ENCODE measurements at places on chromosomes 1 and 21.

DNA sequence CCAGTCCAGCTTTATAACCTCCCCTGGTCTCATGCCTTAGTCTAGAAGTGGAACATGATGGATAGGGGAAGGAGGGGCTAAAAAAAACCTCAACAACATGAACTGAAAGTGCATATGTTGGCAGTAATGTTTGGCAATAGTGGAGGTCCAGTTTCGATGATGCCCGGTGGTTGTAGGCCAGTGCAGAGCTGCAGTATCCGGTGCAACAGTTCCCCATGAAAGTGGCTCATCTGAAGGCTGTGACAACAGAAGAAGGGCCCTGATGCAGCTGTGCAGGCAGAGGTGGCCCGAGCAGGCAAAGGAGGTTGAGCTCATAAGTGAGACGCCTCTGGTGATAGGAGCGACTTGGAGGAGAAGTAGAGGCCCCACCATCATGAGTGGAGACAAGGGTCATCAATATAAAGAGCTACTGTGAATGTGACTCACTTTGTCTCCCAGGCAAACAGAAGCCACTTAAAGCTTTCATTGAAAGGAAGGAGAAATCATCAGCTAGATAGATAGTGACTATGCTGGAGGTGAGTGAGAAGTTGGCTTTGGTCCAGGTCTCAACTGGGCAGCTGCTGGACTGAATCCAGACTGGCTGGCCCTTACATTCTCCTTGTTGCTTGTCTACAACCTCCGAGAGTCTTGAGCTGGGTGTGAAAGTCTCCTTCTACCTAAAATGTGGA lies 10.2 kb upstream of the CREG1 start:
- DNase-seq: peak; percentile 15

DNA sequence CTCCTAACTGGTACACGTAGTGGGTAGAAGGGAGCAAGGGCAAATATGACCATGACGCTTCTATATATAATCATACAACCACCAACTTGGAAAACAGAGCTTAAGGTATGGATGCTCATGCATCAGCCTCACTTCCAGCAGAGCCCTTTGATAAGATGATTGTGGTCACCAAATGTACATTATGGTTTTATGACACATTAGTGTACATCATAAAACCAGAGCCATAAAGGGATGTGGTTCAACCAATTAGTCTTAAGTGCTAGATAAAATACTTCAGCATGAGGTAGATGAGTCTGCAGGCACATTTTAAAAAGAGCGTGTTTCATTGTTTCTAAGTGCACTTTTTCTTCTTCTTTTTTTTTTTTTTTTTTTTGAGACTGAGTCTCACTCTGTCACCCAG lies 43.7 kb downstream of the NIBAN1 start:
- DNase-seq: peak; percentile 41

DNA sequence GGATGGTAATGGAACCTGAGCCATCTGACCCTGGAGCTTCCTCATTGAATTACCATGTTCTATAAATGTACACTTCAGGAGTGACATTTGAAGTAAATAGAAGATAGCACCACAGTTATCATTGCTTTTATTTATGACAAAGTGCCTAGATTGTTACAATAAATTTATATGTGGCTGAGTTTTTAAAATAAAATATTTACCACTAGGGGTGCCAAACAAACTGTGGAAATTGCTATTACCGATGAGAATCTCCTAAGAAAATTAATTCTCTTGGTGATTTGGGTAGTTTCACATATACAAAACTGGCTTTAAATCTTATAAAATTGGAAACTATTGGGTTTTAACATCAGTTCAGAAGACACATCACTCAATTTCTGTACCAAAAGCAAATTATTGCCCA lies 1.4 kb upstream of the TNR start:
- DNase-seq: no peak

DNA sequence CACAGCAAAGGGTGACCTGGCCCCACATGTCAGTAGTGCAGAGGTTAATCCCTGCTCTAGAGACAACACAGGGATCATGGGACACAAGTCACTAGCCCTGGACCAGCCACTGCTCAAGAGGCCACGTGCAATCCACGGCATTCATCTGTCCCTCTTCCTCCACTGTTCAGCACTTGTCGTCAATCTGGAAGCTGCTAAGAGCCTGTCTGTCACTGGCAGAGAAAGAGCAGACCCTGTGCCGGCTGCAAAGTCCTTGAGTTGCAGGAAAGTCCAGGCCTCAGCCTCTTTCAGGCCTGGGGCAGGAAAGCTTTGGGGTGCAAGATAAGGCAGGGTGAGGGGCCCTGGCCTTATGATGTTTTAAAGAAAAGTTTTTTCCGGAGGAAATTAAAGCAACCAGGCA lies 16.7 kb downstream of the CELA2B start:
- no peak for DNase-seq

DNA sequence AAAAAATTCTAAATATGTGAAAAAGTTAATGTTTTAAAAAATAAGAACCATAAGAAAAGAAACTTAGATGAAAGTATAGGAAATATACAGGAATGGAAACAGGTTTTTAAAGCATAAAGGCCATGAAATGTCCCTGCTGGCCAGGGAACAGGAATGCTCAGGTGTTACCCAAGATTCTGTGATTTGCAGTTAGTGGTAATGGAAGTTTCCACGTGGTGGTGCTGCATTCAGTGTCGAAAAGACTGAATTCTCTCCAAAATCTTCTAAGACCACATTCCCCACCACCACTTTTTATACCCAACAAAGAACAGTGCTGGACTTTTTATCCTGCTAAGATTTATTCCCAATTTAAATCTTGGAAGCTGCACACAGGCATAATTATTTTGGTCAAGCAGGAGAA lies 126.2 kb downstream of the PRRX1 start:
- no peak for DNase-seq

- no peak for DNase-seq
Observed at GRCh38 chr1:222370913-222371675, 176.8 kb downstream of the HHIPL2 start.

DNA sequence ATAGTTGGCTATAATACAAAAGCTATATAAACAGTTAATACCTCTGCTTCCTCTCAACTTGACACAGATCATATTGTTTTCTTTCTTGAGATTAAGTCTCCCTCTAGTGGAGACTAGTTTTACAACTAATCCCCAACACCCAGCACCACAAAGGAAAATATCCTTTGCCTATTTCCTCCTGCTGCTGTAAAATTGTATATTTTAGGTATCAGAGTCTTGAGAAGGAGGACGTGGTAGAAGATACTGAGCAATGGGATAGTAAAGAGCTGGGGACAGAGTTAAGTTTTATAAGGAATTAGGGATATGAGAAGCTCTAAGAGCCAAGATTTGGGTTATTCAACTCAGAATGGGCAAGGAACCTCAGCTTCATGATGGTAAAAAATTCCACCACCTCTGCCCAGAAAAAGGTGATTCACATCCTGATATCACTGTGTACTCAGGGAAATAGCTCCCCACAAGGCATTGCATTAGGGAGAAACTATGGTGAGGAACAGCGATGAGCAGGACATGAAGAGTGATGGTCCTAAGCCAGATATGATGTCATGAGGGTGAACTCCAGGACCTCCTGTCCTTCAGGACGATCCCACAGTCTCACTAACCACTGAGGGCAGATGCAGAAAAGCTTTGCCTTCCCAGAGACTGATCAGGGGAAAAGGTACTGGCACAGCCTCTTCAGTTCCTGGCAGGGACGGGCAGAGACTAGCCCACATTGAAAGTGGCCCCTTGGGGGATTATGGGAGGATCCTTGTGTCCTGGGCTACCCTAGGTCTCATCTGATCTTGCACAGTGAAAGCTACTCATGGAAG lies 14.7 kb upstream of the CFAP126 start:
- peak; percentile 77 for DNase-seq

GRCh38 chr1:118963456-118964430 lies 24.4 kb downstream of the TBX15 start:
- DNase-seq: no peak

DNA sequence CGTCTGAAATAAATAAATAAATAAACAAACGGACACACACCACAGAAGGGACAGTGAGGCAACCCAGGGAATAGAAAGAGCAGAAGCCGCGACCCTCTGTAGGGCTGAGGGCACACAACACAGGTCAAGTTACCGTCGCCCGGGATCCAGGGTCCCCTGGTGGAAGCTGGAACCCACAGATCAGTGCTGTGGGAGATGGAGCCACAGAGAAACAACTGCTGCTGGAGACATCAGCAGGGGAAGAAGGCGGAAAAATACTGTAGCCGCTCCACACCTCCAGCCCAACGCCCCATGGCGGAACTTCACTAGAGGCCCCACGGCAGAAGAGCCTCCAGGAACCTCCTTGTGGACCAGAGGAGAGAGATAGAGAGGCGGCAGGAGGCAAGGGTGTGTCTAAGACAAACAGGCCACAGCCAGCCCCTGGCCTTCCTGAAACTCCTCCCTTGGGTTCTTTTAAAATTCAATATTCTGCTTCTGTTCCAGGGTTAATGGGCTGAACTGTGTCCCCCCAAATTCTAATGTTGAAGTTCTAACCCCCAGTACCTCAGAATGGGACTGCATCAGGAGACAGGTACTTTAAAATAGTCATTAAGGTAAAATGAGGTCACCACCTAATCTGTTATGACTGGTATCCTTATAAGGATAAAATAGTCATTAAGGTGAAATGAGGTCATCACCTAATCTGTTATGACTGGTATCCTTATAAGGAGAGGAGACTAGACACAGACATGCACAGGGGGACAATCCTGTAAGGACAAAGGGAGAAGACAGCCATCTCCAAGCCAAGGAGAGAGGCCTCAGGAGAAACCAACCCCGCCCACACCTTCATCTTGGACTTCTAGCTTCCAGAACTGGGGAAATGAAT lies 7.7 kb upstream of the HLCS start:
- no peak for DNase-seq

GRCh38 chr21:40049031-40049930 lies 182.0 kb downstream of the PCP4 start:
- peak; percentile 72 for DNase-seq

DNA sequence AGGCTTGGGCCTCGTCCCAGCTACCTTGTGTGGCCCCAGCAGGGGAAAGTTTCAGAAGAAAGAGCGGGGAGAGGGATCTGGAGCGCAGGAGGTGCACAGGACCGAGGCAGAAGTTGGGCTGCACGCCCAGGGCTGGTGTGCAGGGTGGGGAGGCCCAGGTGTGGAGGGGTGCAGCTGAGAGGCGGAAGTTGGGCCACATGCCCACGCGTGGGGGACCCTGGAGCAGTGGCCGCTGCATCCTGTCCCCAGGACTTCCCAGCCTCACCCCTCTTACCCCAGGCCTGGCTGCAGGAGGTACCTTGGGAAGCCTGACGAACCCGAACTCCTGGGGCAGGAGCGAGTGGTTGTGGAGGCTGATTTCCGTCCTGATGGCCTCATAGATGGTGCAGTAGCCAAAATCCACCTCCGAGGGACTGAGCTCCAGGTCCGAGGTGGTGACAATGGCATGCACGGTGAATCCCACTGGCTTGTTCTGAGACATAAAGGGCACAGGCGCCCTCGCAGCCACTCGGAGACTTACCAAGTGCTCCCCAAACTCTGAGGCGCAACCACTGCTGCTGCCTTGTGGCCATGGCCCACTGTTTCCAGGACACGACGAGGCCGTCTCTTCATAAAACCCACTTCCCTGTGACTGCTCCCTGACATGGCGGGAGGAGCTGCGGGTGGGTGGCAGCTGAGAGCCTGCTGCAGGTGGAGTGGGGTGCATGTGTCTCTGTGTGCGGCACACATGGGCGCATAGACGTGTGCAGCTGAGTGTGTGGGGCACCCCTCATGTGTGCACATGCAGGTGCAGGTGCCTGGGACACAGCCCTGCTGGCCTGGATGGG lies 20.4 kb upstream of the TMEM52 start:
- DNase-seq: no peak
